ENCODE measurements at places on chromosomes 1 and 21.

DNA sequence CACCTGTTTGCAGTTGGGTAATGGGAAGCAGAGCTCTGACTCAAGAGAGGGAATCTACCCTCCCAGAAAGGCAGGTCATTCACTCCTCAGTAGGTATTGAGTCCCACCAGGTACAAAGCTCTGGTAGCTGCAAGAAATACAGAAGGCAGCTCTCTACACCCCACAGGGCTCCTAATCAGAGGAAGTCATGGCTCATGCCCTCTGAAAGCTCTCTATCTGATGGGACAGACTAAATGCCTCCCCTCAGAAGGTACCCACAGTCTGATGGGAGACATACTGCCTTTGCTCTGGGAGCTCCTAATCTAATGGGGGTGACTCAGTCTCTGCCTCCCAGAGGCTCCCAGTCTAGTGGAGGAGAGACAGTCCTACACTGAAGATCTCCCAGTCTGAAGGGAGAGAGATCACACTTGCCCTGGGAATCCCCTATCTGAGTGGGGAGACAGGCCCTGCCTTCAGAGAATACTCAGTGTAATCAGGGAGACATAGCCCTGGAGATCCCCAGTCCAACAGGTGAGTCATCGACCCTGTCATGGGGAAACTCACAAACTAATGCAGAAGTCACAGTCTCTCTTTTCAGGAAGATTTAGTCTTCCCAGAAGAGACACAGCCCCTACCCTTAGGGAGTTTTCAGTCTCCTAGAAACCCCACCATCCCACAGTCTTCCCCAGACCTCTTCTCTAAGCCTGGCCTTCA is 23.7 kb downstream of the CAMK1G start:
- DNase-seq = no peak

DNA sequence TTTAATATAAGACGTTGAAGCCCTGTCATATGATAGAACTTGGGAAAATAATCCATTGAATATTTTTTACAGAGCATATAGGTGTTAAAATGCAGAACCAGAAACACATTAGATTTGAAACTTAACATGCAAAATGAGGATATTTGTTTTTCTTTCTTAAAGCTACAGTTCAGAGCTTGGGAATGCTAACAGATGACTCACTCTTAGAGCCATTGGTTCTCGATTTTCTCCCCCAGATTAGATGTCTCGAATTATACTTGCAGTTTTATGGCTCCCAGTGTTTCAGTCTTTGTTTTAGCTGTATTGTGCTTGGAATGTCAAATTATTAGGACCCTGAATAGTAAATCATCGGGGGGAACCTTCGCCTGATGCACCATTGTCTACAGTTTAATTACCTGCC is 575.7 kb upstream of the ZP4 start:
- no peak for DNase-seq

DNA sequence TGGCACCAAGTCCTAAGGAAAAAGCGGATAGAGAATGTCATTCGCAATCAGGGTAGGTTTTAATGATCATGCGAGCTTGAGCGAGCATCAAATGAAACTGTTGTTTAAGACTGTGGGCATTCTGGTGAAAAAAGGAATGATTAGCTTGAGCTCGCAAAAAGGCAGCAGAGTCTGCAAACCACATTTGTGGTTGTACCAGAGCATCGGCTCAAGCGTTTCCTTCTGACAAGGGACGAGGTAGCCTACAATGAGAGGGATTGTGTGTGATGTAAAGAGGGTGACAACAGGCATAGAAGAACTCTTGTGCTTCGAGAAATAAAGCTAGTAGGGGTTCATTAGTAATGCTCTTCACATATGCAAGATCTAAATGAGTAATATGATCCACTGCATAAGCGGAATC is 11.1 kb upstream of the CD48 start:
- DNase-seq = no peak

DNA sequence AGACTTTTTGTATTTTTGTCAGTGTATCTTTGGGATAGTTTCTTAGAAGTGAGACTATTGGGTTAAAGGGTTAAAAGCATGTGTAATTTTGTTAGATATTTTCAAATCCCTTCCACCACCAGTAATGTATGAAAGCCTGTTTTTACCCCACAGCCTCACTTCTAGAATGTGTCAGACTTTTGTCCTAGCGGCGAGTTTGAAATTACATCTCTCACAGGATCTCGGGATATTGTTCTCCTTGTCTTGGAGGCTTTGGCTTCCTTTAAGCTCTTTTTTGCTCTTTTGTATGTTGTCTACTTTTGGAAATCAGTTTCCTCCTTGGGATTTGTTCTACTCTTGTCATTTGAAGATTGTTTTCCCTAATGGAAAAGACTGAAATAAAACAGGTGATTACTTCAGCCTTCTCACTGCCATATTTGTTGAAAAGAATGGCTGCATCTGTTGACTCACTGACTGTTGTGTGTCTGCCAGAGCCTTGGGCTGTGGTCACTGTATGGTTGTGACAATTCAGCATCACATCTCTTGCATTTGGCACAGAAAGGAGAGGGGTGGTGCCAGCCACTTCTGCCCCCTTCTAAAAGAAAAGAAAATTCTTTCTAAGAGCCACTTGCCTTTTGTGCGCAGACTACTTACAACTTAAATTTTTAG is 22.6 kb downstream of the ST3GAL3 start:
- DNase-seq = no peak

DNA sequence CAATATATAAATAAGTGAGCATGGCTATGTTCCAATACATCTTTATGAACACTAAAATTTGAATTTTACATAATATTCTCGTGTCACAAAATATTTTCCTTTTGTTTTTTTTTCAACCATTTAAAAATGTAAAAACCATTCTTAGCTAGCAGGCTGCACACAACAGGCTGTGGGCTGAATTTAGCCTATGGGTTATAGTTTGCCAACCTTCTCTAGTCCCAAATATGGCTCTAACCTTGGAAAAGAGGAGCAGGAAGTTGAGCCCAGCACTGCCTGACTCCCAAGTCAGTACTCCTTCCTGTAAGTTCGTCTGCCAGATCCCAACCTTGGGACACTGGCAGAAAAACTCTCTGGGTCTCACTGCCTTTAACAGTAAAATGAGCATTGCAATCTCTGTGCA is 13.4 kb downstream of the C1QB start:
- DNase-seq = no peak

DNA sequence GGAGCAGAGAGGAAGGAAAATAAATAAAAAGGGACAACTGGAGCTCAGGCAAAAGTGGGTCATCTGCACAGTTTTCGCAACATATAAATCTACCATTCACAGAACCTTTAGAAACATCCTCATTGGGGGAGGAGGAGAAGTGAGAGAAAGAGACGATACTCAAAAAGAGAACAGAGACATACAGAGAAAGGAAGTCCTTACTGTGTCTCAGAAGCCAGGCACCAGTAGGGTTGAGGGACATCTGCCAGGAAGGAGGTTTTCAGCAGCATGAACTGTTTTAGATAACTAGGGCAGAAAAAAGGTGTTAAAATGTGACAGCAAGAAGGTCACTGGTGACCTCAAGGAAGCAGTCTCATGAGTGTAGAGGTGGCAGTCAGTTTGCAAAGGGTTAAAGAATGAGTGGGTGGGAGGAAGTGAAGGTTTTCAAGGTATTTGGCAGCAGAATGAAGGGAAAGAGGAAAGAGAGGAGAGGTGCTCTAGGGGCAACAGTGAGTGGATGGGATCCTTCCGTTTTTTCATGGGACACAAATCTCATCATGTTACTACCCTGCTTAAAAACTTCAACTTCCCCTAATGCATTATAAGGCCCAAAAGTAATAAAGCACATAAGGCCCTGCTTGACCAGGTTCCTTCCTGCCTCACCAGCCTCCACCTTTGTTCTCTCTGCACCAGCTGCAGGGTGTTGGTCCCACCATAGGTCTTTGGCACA is 9.5 kb downstream of the JAK1 start:
- DNase-seq = peak; percentile 13

- DNase-seq = no peak
Measured at GRCh38 chr1:9688599-9688998, 37.1 kb downstream of the PIK3CD start.

GRCh38 chr21:23936224-23936623 is 1671.1 kb downstream of the MRPL39 start:
- peak; percentile 12 for DNase-seq

DNA sequence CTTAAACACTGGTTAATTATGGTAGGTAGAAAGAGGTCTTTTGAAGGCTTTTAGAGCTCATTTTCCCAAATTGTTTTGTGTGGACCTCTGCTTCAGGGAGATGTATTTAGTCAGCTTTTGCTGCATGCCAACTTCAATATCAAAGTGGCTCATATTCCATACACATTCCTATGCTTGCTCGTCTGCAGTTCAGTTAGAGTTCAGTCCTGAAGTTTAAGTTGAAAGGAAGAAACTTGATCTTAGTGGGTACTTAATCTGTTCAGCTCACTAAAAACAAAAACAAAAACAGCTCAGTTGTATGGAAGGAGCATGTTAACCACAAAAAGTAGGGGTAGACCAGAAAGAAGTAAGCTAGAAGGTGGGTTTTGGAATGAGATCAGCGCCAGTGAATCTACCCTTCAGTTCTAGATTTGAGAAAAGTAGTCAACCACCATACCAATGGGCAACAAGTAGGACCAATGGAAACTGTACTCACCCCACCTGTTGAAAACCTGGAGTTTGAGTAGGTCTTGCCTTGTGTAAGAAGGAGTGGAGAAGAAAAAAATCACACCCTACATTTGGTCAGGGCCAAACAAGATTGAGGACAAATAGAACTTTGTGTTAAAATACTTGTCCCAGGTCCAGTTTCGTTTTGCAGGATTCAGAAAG is 58.0 kb downstream of the LEPR start:
- peak; percentile 26 for DNase-seq

- peak; percentile 31 for DNase-seq
Measured at GRCh38 chr1:194055536-194055935, 869.1 kb upstream of the B3GALT2 start.

- no peak for DNase-seq
Measured at GRCh38 chr1:1149416-1149815, 24.3 kb upstream of the TTLL10 start.

DNA sequence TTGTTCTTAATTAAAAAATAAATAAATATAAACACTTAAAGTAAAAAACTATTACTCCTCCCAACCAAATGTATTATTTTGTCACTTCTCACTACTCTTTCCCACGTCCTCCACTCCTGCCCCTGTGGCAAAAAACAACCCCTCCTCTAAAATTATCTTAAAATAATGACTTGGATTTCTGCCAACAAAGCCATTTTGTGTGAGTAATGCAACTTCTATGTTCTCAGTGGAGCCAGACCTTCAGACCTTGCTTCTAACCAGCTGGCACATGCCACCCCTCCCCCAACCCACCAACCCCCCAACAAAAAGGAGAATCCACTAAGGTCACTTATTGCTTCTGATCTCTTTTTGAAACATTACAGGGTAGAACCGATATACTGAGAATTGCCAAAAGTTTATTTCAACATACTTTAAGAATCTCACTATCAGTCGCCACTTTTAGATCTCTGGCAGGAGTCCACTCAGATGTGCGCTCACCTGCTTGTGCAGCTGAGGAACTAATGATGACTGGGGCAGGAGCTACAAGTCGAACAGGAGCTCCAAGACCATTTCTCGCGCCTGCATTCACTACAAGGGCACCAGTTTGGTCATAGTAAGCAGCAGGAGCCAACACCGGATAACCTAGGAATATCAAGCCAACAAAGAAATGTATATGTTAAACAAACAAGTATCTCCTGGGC is 58.3 kb upstream of the SDC3 start:
- peak; percentile 83 for DNase-seq

- DNase-seq = no peak
Measured at GRCh38 chr1:109719337-109719837, 7.3 kb downstream of the GSTM5 start.

DNA sequence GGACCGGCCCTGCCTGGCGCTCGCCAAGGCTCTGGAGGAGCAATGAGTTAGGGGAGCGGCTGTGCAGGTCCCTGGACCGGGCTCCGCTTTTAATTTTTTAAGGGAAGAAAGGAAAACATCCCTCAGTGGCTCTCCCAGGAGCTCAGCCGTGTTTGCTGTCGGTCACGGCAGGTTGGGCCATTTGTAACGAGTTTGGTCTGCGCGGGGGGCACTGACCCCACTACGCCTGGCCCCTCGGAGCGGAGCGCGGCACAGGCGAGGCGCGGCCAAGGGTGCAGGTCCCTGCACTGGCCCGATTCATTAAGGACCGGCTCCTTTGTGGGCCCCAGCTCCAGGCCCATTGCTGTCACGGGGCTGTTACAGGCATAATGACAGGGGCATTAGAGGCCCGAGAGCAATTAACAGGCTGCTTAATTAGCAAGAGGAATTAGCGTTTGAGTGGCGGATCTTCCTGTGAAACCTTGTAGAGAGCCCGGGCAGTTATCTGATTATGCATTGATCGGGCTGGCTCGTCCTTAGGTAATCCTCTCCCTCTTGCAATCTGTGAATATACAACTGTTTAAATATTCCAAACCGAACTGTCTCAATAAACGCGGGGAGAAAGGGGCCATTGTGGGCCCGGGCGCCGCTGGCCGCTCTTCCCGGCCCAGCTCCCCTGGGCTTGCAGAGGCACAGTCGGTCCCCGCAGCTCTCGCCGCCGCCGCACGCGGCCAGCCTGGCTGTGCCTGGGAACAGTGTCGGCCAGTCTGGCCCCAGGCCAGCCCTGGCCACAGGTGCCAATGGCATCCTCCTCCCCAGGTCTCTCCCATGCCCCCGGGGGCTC is 56.8 kb downstream of the PRDM16 start:
- DNase-seq = no peak

- DNase-seq = no peak
Measured at GRCh38 chr21:46434322-46434958, 24.3 kb upstream of the DIP2A start.

- DNase-seq = peak; percentile 3
Measured at GRCh38 chr1:240122639-240123613, 31.2 kb downstream of the FMN2 start.

- no peak for DNase-seq
Measured at GRCh38 chr1:248825573-248825908, 174 bp downstream of the SH3BP5L start.
